ENCODE measurements at places on chromosomes 3 and 15. TPM values are rescaled to one million over a fixed set of nuclear protein-coding genes. Genes with fewer than 3 reads are reported as not detected.

GRCh38 chr3:59802045-59802444, 752.2 kb upstream of the CFAP20DC start:
- no peak for DNase-seq

- no peak for DNase-seq
Observed at GRCh38 chr3:189588070-189588469, 43.1 kb upstream of the TP63 start.

TF gene
- not detected for polyA plus RNA-seq

EIF2B5 gene
- polyA plus RNA-seq, result 34.6 TPM

PP2D1 gene
- polyA plus RNA-seq, result 0.19 TPM

- DNase-seq, result no peak
Observed at GRCh38 chr3:119469418-119470189, 841 bp downstream of the POGLUT1 start.

GRCh38 chr15:32844118-32844711, 126.4 kb downstream of the GREM1 start:
- no peak for DNase-seq

- no peak for DNase-seq
Observed at GRCh38 chr3:73868688-73869315, 244.1 kb upstream of the PDZRN3 start.

GRCh38 chr3:70703305-70704102, 391.1 kb upstream of the MDFIC2 start:
- no peak for DNase-seq

- no peak for DNase-seq
Observed at GRCh38 chr3:44896440-44896839, 22.0 kb downstream of the TGM4 start.

GRCh38 chr3:115617591-115617990, 5.7 kb upstream of the GAP43 start:
- DNase-seq, result no peak

CFAP100 gene
- polyA plus RNA-seq, result not detected

DNA sequence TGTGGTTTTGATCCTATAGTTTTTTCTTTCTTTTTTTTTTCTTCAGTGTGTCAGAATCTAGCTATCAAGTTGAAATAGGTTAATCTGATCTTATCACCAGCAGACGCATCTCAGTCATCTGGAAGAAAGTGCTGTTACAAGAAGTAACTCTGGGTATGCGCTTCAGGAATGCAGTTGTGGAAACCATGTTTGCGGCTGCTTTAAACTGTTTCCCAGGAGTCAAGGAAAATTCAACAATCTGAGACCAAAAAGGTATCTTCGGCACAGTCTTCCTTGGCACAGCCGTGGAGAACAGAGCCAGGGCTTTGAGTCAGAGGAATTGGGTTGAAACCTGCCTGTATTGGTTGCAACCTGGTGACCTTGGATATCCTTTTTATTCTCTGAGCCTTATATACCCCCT, 59.9 kb downstream of the CD47 start:
- no peak for DNase-seq

ASB14 gene
- polyA plus RNA-seq, result not detected

NLGN1 gene
- not detected for polyA plus RNA-seq

All from immature natural killer cell (primary cell).